ENCODE measurements at places on chromosomes 7 and 10. TPM values are rescaled to one million over a fixed set of nuclear protein-coding genes. Genes with fewer than 3 reads are reported as not detected.

Gene SPDYE8
- not detected for total RNA-seq

Gene ASB10
- not detected for total RNA-seq

Gene IPMK
- 7.1 TPM for total RNA-seq

Gene CYP26C1
- 0.32 TPM for total RNA-seq

Gene ITPRIP
- 14.6 TPM for total RNA-seq

Gene MAGI2
- 0.97 TPM for total RNA-seq

Gene WNT8B
- not detected for total RNA-seq

Gene PSD
- total RNA-seq: under 0.01 TPM

Gene ADAP1
- total RNA-seq: 0.91 TPM

Gene MYH16
- total RNA-seq: 0.30 TPM

Gene TAC1
- not detected for total RNA-seq

Gene DMBT1
- total RNA-seq: not detected

Gene TAS2R41
- total RNA-seq: not detected

Gene NUTM2B
- total RNA-seq: 0.15 TPM

Gene ARMH3
- total RNA-seq: 5.8 TPM

Gene STEAP1
- 59.0 TPM for total RNA-seq

Gene EN2
- total RNA-seq: not detected

Gene CNTNAP2
- total RNA-seq: not detected

Gene CDK1
- total RNA-seq: 88.8 TPM

Gene OPN1SW
- not detected for total RNA-seq

Gene TMEM270
- total RNA-seq: not detected

Gene PLXNA4
- total RNA-seq: 0.15 TPM

Gene TFAM
- 47.1 TPM for total RNA-seq

Gene C10orf90
- total RNA-seq: not detected

Gene HPSE2
- total RNA-seq: not detected

Gene ADRB1
- under 0.01 TPM for total RNA-seq

Gene WIPF3
- not detected for total RNA-seq

Gene GHITM
- total RNA-seq: 196 TPM

Gene C10orf67
- total RNA-seq: under 0.01 TPM

Gene HEPACAM2
- total RNA-seq: not detected

Gene DKK1
- 206 TPM for total RNA-seq

Gene PNLIPRP3
- total RNA-seq: not detected

Gene FFAR4
- not detected for total RNA-seq

Gene ZNF503
- total RNA-seq: 1.4 TPM

Gene PTPRE
- total RNA-seq: 57.8 TPM

Gene TEX36
- not detected for total RNA-seq

Gene STAM
- total RNA-seq: 12.6 TPM

Gene LIPN
- not detected for total RNA-seq

Gene SCIN
- 0.15 TPM for total RNA-seq

Gene ZNF117
- 6.5 TPM for total RNA-seq

Gene SEMA3D
- total RNA-seq: 0.46 TPM

Gene DRGX
- total RNA-seq: not detected

Gene OR9A2
- total RNA-seq: not detected

Gene GIMAP8
- total RNA-seq: 104 TPM

Gene GIMAP5
- total RNA-seq: 8.1 TPM

Gene HOGA1
- 0.32 TPM for total RNA-seq

Gene MMP21
- not detected for total RNA-seq

Gene ZNF722
- total RNA-seq: not detected

Gene CYP2C9
- total RNA-seq: not detected

Gene MEPCE
- 32.1 TPM for total RNA-seq

Gene GLI3
- total RNA-seq: 3.9 TPM

Gene CYP17A1
- not detected for total RNA-seq

Gene MARVELD1
- total RNA-seq: 12.9 TPM

Measured in epithelial cell of umbilical artery (primary cell).